ENCODE measurements at places on chromosomes 16 and 17.

- DNase-seq, result no peak
Observed at GRCh38 chr17:37700881-37701280, 44.0 kb downstream of the HNF1B start.

GRCh38 chr17:61017317-61018006 is 339.8 kb downstream of the BCAS3 start:
- DNase-seq, result no peak

GRCh38 chr16:67157892-67158635 is 1.6 kb downstream of the TRADD start:
- DNase-seq, result no peak

DNA sequence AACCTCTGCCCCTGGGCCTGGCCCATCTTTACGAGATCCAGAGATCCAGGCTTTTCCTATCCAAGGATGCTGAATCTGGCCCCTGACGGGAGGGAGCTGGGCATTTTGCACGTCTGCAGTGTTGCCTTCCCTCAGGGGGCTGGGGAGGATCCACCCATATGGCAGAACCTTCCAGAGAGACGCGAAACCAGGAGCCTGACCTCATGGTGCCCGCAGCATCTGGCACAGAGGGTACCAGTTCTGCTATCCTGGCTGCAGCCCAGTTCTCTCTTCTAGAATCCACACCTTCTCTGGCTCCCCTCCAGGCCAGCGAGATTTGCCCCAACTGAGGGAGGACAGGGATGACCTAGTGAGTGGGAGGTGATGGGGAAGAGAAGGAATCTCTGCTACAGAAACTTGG is 20.5 kb upstream of the ZNF652 start:
- no peak for DNase-seq

GRCh38 chr17:72826602-72827001 is 265.9 kb downstream of the SLC39A11 start:
- DNase-seq, result no peak

GRCh38 chr16:74249846-74250245 is 46.8 kb upstream of the PSMD7 start:
- DNase-seq, result no peak

GRCh38 chr16:16774389-16774788 is 395.4 kb downstream of the NPIPA7 start:
- no peak for DNase-seq

GRCh38 chr17:64326420-64327054 is 63.5 kb upstream of the TEX2 start:
- no peak for DNase-seq

DNA sequence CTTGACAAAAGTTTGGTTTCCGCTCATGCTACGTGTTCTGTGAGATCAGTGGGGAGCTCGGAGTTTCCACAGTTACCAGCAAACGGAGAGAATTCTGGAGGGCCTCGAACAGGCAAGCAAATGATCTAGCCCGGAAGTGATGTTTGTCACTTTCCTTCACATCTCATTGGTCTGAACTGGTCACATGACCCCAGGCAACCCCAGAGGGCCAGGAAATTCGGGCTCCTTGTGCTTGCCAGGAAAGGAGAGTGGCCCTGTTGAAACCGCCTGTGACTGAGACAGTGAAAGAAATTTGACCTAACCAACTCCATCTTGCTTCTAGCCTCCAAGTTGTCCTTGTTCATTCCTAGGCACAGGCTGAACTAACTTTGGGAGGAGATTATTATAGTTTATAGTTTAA is 23.0 kb downstream of the SPPL2C start:
- no peak for DNase-seq

DNA sequence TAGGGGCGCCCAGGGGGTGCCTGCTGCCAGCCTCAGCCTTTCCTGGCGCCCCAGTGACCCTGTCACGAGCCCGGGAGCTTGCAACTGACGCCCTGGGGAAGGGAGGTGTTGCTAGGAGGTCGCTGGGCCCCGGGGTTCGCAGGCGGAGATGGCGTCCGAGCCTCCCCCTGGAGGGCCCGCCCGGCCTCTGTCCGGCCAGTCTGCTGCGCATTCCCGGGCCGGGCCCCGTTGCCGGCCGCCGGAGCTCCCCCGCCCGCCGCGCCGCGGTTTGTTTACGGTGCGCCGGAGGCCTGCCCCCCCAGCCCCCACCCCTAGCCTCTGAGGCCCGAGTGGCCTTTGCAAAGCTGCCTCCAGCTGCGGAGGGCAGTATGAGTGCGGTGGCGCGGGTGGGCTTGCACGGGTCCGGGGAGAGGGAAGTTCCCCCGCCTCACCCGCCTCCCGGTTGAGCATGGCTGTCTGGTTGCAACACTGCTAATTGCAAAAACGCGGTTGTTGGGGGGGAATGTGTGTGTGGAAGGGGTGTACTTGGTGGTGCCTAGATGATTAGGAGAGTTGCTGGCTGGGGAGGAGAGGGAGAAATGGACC is 514 bp downstream of the THRA start:
- DNase-seq, result no peak

DNA sequence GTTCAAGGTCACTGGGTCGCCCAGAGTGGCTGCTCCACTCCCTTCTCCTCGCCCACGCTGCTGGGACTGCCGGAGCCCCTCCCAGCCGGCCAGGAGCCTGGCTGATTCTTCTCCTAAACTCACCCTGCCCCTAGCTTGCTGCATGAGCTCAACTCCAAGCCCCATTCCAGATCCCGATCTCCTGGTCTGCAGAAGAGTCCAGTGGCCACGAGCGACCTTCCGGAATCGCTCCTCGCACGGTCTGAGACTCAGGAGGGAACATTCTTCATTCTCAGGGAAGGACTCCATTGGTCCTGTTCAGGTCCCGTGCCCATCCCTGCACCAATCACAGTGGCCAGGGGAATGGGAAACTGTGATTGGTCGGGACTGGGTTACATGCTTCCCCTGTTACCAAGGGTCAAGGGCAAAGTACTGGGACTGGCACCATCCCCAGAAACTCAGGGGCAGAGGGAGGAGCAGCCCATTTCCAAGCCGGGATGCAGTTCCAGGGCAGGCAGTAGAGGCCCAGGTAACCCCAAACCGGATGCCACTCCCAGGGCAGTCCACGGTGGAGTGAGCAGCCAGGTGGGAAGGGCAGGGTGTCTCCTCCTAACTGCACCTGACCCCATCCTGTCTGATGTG is 24.5 kb upstream of the CIBAR2 start:
- no peak for DNase-seq

GRCh38 chr16:84357191-84357651 is 11.1 kb upstream of the ATP2C2 start:
- peak; percentile 3 for DNase-seq

GRCh38 chr16:11651796-11652195 is 16.5 kb upstream of the SNN start:
- DNase-seq, result no peak

GRCh38 chr16:67968400-67969253 is at the start of gene SLC12A4:
Gene SLC12A4 (minus strand): TSS chr16:67968637. CDS start chr16:67968553, 84 bp downstream.
- DNase-seq, result peak; percentile 67

DNA sequence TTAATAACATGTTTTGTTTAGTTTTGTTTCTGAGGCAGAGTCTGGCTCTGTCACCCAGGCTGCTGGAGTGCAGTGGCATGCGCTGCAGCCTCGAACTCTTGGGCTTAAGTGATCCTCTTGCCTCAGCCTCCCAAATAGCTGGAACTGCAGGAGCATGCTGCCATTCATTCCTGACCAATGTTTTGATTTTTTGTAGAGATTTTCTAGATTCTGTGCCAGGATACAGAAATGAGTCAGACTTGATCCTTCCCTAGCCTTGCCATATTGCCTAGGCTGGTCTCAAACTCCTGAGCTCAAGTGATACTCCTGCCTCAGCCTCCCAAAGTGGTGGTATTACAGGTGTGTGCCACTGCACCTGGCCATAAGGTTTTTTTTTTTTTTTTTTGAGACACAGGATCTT is 17.7 kb downstream of the TAOK1 start:
- no peak for DNase-seq

DNA sequence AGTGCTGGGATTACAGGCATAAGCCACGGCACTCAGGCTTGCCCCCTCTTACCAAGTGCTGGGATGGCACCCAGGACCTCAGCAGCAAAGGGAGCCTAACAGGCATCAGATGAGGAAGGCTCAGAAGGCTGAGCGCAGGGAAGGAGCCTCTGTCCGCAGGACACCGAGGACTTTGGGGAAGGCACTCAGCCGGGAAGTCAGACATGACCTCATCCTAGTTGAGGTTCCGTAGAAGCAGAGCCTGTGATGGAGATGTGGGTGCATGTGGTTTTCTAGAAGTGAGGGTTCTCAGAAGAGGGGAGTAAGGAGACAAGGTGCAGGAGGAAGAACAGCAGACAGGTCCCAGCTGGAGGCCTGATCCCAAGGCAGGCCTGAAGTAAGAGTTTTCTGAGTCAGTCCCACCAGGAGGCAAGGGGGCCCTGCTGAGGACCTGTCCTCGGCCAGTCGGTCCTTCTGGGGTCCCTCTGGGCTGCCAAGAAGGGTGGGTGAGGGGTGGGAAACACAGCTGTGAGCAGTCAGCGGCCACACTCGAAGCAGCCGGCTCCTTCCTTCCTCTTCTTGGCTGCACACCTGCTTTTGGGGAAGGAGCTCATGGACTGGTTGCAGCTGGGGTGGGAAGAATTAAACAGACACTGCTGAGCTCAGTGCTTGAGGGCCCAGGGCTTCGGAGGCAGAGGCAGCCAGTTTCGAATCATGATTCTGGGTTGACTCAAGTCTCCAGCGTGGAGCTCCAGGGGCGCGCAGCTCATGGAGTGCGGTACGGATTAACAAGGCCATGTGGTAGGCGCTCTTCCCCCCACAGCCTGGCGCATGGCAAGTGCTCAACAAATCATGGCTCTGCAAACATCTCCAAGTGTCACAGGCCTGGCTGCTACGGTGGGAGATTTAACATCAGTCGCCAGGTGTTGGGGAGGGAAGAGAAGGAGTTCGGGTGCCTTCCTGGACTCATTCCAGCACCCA is 38.9 kb upstream of the SNN start:
- DNase-seq, result no peak

DNA sequence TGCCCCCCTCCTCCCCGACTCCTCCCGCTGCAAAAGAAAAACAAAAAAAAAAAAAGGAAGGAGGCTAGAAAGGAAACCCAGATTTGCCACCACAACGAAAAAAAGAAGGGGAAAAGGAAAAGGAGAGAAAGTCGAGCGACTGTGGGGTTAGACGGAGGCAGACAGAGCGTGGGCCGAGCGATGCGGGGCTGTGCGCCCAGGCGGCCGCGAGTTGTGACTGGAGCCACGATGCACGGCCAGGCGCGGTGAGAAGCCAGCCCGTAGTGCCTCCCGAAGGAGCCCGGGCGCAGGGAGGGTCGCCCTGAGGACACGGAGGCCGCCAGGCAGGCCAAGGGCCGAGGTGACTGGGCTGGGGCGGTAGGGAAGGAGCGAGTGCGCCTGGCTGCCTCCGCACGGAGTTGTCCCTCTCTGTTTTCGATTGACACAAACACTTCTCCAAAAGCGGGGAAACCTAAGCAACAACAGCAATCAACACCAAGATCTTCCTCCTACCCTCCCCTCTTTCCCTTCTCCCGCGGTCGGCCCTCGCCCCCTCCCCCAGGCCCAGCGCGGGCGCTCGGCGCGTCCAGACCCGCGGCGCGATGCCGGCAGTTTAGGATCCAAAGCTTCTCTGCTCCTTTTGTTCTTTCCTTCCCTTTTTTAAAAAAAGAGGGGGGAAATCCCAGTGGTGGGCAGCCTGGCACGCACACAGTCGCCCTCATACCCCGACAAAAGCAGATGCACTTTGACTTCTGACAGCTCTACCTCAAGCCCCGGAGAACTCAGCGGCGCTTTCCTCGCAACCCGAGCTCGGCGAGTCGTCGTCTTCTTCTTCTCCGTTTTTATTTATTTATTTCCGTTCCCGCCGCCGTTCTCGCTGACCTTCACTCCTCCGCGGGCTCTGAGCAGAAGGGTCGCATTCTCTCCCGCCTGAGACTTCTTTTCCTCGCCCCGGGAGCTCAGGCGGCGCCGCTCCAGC is at the start of gene LHX1:
Gene LHX1 (plus strand): TSS at position 475 of the 958 bp plus-strand sequence. CDS start 723 bp downstream, outside the sequence.
- no peak for DNase-seq

DNA sequence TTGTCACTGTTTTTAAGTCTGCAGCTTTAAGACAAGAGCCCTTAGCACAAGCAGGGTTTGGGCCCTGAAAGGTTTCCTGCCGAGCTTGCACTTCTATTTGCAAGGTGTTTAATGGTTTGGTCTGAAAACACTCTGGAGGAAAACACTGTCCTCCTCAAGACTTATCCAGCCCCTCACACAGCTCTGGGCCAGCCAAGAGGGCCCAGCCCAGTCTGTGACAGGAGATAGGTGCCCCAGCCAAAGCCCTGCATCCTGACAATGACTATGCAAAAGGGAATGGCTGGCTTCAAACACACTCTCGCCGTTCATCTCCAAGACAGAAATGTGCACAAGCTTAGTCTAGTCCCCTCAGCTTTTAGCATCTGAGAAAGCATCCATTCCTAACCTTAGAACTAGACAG is 26.9 kb downstream of the MPG start:
- DNase-seq, result no peak

- DNase-seq, result peak; percentile 81
Observed at GRCh38 chr17:8384801-8385378, 1.9 kb upstream of the RPL26 start.

DNA sequence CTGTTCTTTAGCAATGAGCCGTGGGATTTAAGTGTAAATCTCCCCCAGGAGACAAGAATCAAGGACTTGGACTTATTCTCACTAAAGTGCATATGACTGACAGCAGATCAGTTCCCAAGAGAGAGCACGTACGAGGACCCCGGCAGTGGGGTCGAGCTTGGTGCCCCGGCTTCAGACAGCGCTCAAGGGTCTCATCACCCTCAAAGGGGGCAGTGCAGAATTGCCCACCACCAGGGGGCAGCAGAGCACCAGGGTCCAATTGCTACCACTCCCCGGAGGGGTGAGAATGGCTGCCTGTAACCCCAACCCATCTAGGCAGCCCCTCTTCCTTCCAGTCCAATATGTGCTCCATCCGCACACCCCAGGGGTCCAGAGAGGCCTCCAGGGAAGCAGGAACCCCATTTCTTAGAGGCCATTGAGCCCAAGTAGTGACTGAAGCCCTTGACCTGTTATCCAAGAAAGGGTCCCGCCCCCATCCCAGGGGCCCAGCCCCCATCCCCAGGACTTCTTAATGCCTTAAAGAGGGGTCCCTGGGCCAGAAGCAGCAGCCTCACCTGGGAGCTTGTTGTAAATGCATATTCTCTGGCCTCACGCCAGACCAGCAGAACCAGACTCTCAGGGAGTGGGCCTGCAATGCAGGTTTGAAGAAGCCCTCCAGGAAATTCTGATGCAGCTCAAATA is 86.1 kb downstream of the ZDHHC7 start:
- DNase-seq, result no peak

- DNase-seq, result no peak
Observed at GRCh38 chr16:50011707-50012106, 13.3 kb upstream of the CNEP1R1 start.

- no peak for DNase-seq
Observed at GRCh38 chr16:683396-684070, 601 bp downstream of the JMJD8 start.

GRCh38 chr17:57869617-57870282 is 19.9 kb upstream of the MRPS23 start:
- DNase-seq, result peak; percentile 81

GRCh38 chr17:46930051-46930450 is 7.1 kb downstream of the GOSR2 start:
- no peak for DNase-seq

Measured in fibroblast of skin of left quadriceps (primary cell).